AG10803 (cell line): ENCODE measurements at places on chromosomes 16 and 17.

GRCh38 chr16:50369133-50369804 lies 481 bp upstream of the BRD7 start:
- DNase-seq = no peak

GRCh38 chr17:4901648-4902344 lies 1.1 kb downstream of the CHRNE start:
- no peak for DNase-seq

- peak; percentile 24 for DNase-seq
These were observed 330.0 kb upstream of the SOX9 start for GRCh38 chr17:71790791-71791190.

GRCh38 chr16:23836404-23837311 lies 875 bp downstream of the PRKCB start:
- DNase-seq = no peak

GRCh38 chr17:69725146-69725545 lies 310.6 kb downstream of the MAP2K6 start:
- no peak for DNase-seq

GRCh38 chr17:80125656-80126448 lies 21.1 kb downstream of the EIF4A3 start:
- DNase-seq = peak; percentile 94

DNA sequence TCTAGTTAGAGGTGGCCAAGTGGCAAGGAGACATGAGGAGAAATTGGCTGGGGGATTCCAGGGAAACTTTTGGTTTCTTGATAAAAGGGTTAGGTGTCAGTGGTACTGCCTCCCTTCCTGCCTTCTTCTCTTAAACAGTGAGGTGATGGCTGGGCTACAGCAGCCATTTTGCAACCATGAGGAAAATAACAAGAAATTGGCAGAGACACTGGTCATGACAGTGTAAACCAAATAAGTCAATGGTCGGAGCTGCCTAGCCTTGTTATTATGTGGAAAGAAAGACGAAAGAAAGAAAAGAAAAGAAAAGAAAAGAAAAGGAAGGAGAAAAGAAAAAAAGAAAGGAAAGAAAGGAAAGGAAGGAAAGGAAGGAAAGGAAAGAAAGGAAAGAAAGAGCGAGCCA lies 63.9 kb downstream of the CPPED1 start:
- DNase-seq = no peak

DNA sequence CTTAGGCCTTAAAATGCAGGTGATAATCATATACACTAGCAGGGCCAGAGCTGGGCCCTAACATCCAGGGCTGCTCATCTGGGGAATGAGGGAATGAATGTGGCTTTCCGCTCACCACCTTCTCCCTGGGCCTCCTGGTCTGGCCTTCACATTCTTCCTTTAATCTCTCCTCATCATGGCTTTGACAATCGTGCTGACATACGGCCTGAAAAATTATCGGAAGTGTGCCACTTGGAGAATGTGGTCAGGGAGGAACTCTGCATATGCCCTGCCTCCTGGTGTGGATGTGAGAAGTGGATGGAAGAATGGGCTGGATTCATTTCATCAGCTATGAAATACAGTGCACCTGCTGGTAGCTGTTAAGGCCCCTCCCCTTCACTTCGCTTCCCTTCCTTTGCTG lies 2.4 kb downstream of the WSCD1 start:
- DNase-seq = no peak

DNA sequence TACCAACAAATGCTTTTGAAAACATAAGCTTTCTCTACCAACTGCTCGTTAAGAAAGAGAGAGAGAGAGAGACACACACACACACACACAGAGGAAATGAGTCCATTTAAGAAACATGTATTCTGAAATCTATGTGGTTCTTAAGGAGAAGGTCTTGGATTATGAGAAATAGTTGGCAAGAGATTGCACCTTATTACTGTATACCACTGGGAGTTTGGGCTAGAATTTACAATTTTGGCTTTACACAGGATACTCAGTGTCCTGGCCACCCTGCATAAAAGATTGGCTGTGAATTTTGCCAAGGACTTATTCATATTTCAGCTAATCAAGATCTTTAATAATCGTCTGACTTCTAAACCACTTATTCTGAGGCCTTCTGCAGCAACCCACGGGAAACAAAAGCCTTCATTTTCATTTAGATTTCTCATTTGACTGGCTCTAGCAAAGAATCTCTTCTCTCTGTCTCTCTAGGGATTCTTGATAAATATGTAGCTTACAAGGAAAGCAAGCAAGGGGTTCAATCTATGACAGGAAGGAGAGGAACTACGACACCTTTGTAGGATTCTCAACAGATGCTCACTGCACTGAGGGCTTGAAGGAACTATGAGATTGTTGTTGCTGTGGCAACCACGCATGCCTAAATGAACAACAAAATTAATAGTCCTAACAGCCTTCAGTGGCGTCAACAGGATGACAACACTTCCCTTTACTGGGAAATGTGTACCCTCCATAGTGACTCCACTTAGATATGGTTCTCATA lies 75.3 kb upstream of the GNAO1 start:
- DNase-seq = peak; percentile 6

GRCh38 chr16:68943961-68944360 lies 100.6 kb downstream of the TANGO6 start:
- no peak for DNase-seq

DNA sequence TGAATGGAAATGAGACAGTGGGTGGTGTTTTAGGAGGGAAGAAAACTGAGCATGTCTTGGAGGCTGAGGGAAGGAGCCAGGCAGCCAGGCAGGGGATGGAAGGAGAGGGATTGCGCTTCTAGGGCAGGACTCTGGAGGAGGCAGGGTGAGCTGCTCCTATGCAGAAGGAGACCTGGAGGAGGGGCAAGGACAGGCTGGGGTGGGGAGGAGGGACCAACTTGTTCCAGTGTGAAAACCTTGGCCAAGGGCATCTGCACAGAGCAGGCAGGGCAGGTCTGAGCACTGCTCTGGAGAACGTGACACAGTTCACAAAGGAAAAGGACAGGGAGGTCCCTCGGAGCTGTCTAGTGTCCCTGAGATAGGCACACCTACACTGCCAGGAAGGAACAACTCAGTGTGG lies 5.5 kb downstream of the GALK1 start:
- no peak for DNase-seq

GRCh38 chr16:12833926-12834325 lies 30.2 kb upstream of the CPPED1 start:
- peak; percentile 13 for DNase-seq

DNA sequence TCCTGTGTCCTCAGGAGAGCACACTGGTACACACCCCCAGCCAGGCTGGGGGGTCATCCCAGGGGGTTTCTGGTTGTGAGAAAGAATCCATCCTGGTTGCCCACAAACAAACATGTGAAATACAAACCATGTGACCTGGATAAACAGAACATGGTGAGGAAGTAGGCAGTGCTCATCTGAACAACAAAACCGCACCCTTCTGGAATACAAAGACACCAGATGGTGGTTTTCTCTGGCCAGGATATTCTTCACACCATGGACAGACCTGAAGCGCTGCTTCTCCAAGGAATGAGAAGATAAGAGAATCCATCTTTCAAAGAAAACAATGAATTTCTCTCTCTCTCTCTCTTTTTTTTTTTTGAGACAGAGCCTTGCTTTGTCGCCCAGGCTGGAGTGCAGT lies 302.3 kb downstream of the SLC39A11 start:
- DNase-seq = peak; percentile 10

- no peak for DNase-seq
These were observed 18.3 kb upstream of the CCL5 start for GRCh38 chr17:35898283-35899070.

DNA sequence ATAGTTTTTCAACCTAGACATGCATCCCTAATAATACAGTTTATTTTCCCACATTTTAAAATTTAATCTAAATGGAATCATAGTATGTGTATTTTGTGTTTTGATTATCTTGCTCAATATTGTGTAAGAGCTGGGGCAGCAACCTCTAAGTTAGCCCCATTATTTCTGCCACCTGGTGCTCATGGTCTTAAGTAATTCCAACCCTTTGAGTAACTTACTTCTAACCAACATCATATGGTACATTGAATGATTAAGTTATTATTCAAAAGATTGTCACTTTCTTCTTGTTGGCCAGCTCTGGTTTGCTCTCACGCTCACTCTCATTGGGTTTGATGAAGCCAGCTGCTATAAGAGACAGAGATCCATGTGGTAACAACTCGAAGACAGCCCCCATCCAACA lies 3.9 kb upstream of the KRTAP4-3 start:
- DNase-seq = peak; percentile 91

- no peak for DNase-seq
These were observed 25.1 kb downstream of the SMARCE1 start for GRCh38 chr17:40622509-40622928.

DNA sequence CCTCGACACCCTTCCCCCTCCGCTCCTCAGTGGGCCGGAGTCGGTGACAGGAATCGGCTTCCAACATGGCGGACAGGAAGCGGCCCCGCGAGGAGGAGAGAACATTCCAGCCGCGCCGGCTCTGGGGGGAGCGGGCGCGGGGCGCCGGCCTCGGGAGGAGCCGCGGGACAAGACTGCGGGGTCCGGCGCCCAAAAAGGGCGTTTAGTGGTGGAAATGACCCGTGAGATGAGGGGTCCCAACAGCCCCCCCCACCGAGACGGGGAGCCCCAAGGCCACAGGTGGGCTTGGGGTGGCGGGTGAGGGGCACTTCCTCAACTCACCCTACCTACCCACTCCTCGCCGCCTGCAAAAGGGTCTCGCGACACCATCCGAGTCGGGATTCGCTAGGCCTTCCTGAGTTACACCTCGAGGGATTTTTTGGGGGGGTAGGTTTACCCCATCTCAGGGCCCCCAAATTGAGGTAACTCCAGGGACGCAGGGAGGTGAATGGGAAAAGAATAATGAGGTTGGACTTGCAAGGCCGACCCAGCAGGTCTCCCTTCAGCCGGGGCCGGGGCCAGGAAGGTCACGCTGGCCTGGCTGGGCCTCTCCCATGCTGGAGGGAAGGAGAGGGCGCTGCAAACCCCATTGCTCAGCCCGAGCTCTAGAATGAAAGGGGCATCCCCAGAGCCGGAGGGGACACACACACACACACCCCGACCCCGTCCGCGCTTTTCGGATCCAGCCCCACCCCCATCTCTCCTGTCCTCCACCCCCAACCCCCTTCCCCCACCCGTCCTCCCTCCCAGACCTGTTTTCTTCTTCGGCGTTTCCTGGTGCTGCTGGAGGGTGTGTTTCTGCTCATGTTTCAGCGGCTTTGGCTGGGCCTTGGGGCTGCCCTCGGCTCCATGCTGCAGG lies 707 bp downstream of the NUFIP2 start:
- peak; percentile 44 for DNase-seq

DNA sequence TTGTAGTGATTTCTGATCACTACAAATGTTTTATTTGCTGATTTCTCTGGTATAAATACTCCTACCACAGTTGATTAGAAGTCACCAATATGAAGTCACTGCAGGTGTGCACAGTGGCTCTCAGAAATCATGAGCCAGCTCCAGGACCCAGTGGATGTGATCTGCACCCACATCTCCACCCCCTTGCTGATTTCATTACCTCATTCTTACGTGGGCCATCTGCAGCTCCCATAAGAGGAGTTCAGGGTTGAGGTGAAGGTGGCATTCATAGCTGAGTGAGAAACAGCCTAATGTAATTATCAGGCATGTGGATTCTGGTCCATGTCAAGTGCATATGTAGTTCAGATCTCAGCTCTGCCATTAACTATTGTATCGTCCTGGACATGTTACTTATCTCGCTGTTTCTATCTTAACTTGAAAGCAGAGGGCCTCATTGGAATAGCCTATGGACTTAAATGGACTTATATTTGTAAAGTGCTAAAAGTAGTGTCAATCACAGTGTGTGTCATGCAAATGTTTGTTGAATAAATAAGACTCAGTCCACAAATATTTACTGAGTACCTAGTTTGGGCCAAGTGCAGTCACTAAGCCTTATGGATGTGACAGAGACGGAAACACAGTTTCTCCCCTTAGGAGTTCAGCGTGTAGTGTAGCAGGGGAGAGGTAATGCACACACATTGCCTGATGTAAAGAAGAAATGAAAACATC lies 40.7 kb upstream of the ZKSCAN2 start:
- no peak for DNase-seq

- peak; percentile 6 for DNase-seq
These were observed 9.1 kb downstream of the RCVRN start for GRCh38 chr17:9895923-9896322.

DNA sequence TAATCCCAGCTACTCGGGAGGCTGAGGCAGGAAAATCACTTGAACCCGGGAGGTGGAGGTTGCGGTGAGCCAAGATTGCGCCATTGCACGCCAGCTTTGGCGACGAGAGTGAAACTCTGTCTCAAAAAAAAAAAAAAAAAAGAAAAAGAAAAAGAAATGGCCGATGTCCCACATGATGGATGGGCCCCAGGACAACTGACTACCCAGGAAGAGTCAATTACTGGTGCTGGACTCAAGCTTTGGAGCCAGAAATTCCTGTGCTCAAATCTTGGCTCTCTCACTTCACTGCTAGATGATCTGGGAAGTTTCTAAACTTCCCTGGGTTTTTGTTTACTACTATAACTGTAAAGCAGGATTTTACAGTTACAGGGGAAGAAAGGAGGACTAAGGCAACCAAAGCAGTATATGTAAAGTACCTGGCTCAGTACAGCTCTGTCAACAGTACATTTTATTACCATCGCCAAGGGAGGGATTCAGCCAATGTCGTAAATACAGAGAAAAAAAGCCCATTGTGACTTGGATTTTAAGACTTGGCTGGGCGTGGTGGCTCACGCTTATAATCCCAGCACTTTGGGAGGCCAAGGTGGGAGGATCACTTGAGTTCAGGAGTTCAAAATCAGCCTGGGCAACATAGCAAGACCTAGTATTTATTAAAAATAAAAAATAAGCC lies 11.9 kb downstream of the C16orf86 start:
- DNase-seq = no peak

GRCh38 chr16:66918803-66919568 lies at the start of gene CDH16:
Gene CDH16 (minus strand): TSS chr16:66918885. CDS start chr16:66918065, 820 bp downstream.
- no peak for DNase-seq

DNA sequence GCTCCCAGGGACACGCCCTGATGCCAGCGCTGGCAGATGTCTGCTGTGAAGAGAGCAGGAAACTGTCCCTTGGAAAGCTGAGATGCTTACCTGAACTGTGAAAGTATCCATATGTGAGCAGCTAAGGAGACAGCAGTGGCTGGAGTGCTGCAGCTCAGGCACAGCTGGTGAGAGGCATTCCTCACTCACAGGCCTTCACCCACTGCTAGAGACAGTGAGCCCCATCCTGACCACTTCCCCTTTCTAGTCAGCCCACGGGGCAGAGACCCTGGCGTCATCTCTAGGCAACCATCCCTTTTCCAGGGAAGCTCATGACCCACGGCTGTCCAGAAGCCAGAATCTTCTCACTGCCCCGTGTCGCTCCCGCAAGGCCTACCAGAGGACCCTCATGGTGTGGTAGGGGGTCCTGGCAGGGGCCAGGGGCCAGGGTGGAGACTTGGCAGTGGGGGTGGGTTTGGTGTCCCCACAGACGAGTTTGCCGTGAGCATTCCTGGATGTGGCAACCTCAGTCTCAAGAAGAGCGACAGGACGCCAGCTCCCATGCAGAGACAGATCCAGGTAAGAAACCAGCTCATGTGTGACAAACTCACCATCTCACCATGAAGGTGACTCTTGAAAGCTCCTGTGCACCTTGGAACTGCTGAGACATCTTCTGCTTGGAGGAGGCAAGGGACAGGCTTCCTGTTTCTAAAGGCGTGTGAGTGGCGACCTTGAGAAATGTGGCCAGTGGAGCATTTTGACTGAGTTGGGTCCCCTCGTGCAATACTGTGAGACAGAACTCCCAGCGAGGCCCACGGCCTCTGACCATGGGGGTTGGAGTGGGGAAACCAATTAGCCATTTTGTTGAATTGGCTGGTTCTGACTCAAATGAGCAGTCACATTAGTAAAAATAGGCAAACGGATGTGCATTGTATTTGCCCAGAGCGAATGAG lies at the start of gene SCIMP:
SCIMP (minus strand) TSS at position 216 of the 932 bp plus-strand sequence; CDS start at position 111, 105 bp downstream.
- DNase-seq = no peak

GRCh38 chr17:39597372-39598046 lies 10.2 kb downstream of the NEUROD2 start:
- DNase-seq = no peak
